ENCODE measurements at places on chromosomes 5 and 9.

DNA sequence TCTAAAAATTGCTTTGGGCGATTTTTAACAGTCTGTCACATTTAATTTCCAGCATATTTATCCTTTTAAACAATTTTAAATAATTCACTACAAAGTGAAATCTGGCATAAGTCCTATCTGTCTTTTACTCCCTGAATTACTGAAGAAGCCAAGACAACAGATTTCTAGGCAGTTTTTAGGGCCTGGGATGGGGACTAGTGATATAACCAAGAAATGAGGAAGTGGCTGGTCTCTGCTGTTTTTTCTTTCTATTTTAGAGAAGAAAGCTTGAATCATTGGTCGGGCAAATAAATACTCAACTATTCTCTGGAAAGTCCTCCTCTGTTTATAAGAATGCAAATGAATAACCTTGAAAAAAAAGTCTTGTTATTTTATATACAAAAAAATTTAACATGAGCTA, 79.7 kb upstream of the SSBP2 start:
- DNase-seq: no peak

DNA sequence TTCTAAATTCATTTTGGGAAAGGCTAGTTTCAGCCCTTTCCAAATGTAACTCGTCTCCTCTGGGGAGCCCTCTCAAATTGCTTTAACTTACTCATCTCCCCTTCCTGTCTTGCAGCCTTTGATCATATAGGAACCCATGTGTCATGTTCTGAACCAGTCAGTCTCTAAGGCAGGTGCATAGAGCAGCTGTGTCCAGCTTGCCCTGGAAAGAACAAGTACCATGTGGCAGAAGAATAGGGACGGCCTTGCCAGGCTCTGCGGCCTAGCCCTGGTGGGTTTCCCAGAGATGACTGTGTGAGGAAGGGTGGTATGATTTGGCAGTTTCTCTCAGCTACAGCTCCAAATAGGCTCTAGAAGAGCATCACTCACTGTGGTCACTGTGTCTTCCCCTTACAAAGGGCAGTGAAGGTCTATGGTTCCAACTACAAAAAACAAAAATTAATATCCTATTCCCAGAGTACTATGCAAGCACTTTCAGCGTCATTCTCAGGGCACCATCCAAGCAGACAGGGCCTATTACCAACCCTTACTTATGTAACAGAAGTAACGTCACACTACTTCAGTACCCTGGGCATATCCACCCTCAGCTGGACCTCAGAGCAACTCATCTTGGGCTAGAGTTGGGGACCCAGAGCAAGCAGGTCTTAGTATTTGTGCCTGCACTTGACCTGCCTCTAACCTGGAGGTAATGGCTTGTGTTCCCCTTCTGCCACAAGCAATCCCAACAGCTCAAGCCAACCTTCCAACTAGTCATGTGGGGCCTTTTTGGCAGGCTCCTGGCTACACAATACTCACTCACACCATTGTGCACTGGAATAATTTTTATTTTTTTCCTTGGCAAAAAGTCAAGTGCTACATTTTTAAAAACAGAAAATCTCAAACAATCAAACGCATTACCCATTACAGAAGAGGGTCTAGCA, 37.2 kb upstream of the UBAP2 start:
- no peak for DNase-seq

GRCh38 chr9:72226146-72226812, 77.0 kb downstream of the GDA start:
- DNase-seq: no peak

GRCh38 chr9:120344230-120344629, 235.7 kb downstream of the CDK5RAP2 start:
- DNase-seq: peak; percentile 29

DNA sequence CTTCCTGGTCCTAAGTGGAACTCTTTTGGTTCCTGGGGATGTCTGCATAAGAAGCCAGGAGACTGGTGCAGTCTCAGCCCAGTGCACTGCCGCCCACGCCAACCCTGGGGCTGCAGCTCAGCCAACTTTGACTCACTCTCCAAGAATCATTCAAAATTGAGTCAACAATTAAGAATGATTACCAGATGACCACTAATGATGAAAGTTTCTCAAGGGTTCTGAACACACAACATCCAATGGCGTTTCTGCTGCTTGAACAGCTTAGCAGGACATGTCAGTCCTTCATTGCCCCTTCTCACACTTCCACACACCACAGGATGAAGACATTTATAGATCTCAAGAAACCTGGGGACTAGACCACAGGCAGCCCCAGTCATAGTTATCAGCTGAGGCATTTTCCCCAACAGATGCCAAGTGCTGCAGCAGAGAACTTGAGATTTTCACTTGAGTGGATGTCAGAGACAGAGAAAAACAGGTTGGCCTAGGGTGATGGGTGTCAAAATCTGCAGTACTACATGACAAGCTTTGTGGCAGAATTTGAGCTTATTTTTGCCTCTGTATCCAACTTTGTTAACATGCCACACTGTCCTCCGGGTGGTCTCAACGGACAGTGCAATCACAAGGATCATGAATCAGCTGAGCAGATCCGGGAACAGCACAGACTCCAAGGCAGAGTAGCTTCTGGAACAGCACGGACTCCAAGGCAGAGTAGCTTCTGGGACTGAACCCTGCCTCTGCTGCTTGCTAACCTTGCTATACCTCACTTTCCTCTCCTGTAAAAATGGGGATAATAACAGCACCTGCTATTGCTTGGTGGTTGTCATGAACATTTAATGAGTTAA, 356.1 kb downstream of the SPOCK1 start:
- DNase-seq: peak; percentile 90

DNA sequence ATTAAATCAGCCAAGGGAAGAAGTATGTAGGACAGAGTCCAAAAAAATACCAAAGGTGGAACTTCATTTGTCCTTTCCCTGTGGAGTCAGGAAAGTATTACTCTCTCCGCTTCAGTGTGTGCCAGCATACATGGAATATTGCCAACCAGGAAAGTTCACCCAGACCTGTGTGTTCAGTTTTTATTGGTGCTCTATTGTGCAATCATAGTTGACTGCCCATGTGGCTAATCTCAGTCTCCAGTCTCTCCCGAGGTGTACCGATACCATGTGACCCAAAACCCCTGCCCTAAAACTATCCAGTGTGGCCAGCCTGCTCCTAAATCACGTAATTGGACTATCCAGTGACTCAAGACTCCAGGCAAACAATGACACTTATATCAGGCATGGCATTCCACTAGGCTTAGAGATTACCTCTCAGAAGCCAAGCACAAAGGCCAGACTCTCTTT, 38.8 kb downstream of the NFX1 start:
- DNase-seq: peak; percentile 85

- DNase-seq: no peak
Observed at GRCh38 chr5:54601411-54602230, 84.1 kb downstream of the SNX18 start.

DNA sequence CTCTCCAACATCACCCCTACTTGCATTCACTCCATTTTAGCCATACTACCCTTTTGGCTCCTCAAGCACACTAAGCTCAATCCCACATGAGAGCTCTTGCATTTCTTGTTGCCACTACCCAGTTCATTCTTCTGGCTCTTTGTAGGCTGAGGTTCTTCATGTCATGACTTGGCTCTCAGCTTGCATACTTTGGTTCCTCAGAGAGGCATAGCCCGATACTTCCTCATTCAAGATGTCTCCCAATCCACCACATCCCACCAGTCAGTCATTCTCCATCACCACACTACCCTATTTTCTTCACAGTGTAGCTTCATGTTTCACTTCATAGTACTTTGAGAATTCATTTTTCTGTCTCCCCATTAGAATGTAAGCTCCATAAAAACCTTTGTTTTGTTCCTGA, 116.7 kb downstream of the NR6A1 start:
- no peak for DNase-seq

GRCh38 chr9:37511016-37512010, 25.6 kb downstream of the POLR1E start:
- no peak for DNase-seq

- no peak for DNase-seq
Observed at GRCh38 chr5:176732736-176733405, 77.5 kb upstream of the UNC5A start.

- peak; percentile 97 for DNase-seq
Observed at GRCh38 chr5:128228008-128228407, 144.4 kb downstream of the SLC12A2 start.

DNA sequence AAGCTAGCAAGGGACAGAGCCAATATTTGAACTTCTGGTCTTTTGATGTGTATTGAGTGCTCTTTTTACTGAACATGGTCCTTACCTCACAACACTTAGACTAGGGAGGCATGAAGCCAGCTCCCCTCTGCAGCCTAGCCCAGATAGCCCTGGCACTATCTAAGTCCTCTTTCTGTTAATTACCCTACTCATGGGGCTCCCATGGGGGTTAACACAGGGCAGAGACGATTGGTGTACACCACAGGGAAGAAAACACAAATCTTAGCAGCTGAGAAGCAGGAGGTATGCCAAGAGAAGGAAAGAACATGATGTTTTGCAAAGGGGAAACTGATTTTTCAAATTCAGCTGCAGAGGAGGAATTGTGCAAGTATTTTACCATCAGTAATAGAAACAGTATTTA, 383.8 kb downstream of the TMEM232 start:
- no peak for DNase-seq

- peak; percentile 86 for DNase-seq
Observed at GRCh38 chr5:34655354-34655991, 655 bp upstream of the RAI14 start.

GRCh38 chr9:110148384-110148783, 59.6 kb downstream of the C9orf152 start:
- peak; percentile 50 for DNase-seq

GRCh38 chr9:72065076-72065475, 4.7 kb upstream of the C9orf57 start:
- no peak for DNase-seq

- DNase-seq: peak; percentile 16
Observed at GRCh38 chr5:71719063-71719964, at the start of gene CARTPT. Gene CARTPT, plus strand, starts transcription at chr5:71719275. Its CDS starts 19 bp downstream, at chr5:71719294.

DNA sequence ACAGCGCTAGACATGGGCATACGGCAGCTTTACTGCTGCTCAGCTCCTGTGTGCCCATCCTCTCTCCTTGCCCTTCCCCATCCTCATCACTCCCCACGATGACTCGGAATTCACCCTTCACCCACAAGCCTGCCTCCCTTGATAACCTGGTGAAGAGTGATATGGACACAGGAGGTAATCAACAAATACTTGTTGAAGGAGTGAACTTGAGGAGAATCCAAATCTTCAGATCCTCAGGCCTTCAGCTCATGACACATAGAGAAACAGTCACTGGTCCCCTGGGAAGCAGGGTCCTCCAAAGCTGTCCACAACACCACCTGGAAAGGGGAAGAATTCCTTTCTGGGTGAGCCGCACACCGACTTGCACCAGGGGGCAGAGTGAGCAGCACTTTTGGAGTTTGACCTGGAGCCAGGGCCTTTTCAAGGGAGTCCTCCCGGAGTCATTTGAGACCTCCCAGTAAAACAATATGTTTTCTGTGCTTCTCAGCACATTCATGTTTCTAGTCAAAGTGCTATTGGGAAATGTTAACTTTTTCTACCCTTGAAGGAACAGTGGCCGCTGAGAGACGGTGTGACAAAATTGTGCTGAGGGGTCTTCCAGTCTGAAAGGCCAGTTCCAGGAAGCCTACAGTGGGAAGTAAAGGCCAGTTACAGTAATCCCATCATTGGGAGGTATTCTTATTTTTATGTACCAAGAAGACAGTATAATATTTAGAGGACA, 332.3 kb downstream of the CWC27 start:
- peak; percentile 84 for DNase-seq

DNA sequence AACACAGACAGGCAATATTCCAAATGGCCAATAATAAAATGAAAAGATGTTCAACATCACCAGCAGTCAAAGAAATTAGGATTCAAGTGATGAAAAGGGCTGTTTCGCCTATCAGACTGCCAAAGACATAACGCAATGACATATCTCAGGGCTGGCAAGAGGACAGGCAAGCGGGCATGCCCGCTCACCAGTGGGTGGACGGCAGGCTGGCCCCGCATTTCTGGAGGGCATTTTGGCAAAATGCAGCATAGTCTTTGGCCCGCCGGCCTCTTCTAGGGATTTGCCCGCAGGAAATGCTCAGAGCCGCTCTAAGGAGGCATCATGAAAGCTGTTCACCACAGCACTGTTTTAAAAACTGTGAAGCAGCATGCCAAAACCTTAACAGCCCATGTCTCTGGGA, 1.4 kb upstream of the PPP1R26 start:
- no peak for DNase-seq

DNA sequence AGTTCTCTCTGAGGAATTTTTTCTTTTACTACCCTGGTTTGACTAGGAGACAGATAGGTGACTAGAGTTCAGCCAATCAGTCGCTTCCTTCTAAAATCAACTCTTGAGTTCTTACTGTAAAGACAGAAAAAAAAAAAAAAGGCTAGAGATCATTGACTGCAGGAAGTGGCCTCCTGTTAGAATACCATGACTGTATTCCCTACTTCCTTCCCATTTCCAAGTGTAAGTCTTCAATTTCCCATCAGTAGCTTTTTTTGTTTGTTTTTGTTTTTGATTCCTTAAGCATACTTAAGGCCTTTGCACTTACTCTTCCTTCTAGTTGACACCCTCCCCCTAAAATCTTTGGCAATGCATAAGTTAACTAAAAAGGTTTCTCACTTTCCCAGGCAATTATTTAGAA, 154.3 kb downstream of the HMHB1 start:
- no peak for DNase-seq

DNA sequence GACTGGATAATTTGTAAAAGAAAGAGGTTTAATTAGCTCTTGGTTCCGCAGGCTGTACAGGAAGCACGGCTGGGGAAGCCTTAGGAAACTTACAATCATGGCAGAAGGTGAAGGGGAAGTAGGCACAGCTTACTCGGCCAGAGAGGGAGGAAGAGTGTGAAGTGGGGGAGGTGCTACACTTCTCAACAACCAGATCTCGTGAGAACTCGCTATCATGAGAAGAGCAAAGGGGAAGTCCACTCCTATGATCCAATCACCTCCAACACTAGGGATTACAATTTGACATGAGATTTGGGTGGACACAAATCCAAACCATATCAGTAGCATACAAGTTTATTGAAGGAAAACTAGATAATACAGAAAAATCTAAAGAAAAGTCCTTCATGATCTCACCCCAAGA, 39.9 kb downstream of the NEURL1B start:
- no peak for DNase-seq

DNA sequence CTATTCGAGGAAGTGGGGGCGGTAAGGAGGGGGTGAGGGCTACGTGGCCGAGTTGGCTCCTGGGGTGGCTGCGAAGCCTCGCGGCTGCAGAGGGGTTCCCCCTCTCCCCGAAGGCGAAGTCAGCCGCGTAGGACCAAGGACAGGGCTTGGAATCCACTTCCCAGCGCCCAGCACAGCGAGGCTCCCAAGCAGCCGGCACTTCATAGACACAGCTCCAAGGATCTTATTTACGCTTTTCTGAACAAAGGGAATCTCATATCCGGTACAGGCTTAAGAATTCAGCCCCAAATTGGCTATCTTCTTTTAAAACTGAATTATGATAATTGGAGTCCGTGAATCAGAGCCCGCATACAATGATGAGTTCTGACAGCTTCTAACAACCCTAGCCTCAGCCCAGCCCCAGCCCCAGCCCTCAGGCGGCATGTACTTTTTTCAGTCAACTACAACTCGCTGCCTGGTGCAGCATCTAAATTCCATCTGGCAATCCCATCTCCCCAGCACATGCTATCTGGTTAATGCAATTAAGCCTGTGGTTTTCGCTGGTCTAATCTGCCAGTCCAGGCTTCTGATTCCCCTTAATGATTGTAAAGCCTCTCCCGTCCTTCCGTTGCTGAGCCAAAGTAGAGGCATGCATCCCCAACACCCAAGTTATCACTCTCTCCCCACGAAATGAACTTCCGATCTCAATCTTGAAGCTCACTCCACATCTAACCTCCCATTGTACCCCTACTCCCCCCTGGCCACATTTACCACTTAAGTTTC, 1.0 kb downstream of the ELAVL2 start:
- DNase-seq: peak; percentile 60
